ENCODE measurements at places on chromosomes 12 and 14. TPM values are rescaled to one million over a fixed set of nuclear protein-coding genes. Genes with fewer than 3 reads are reported as not detected.

DNA sequence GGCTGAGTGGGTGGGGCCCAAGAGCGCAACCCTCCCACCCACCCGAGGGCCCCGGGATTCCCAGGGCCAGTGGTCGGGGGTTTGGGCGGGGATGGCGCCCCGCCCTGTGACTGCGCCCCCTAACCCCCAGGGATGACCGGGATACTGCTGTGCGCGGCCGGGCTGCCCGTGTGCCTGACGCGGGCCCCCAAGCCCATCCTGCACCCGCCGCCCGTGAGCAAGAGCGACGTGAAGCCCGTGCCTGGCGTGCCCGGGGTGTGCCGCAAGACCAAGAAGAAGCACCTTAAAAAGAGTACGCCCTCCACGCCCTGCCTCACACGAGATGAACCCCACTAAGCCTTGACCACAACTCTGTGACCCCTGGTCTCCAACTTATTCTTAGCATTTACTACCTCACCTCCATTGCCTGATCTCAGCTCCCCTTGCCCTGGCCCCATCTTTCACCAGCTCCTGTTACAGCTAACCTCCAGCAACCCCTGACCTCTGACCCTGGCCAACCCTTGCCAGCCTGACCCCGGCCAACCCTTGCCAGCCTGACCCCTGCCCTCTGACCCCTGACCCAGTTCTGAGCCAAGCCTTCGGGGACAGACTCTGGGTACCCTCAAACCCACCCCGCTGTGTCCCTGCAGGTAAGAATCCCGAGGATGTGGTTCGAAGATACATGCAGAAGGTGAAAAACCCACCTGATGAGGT, 37.0 kb downstream of the DTX1 start:
- no peaks in the 10 kb centered on the region for H3K27me3 ChIP-seq
- no peak overlapping the region for H3K4me3 ChIP-seq
- H3K4me1 ChIP-seq = peaks cover 36% of the 10 kb centered on the region
- H3K27ac ChIP-seq = no peak overlapping the region
- no peaks in the 10 kb centered on the region for H3K36me3 ChIP-seq

The GPR84 gene
- 0.33 TPM for total RNA-seq

DNA sequence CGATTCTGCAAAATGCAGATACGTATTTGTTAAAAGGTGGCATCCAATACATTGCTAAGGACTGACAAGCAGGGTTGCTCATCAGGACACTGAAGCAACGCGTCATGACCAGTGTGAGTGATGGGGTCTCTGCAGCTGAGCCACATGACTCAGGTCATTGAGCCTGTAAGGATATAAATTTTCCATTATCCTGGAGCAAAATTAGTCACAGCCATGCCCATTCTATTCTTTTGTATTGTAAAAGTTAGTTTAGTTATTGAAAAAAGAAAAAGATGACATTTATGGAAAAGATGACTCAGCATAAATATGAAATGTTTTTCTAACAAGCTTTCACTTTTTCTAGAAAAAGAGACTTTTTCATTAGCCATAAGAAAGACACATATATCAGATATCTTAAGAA, 268.0 kb upstream of the TMEM132C start:
- H3K4me3 ChIP-seq = no peak overlapping the region
- no peak overlapping the region for H3K27ac ChIP-seq
- H3K36me3 ChIP-seq = no peaks in the 10 kb centered on the region
- no peaks in the 10 kb centered on the region for H3K27me3 ChIP-seq

- H3K4me1 ChIP-seq = peaks cover 2% of the 10 kb centered on the region
- H3K27me3 ChIP-seq = peaks cover 17% of the 10 kb centered on the region
- H3K27ac ChIP-seq = no peak overlapping the region
Measured at GRCh38 chr12:13282861-13283260, 86.3 kb downstream of the EMP1 start.
